Upper lobe of left lung (tissue), 6 donors: ENCODE measurements at places on chromosomes 7 and 10. TPM values are rescaled to one million over a fixed set of nuclear protein-coding genes. Genes with fewer than 3 reads are reported as not detected.

The CRYGN gene
- 0.61 TPM for total RNA-seq

GRCh38 chr10:131777921-131778320 is 122.9 kb upstream of the PPP2R2D start:
- H3K4me1 ChIP-seq: no peaks in the 10 kb centered on the region
- H3K27ac ChIP-seq: no peak overlapping the region
- H3K4me3 ChIP-seq: no peak overlapping the region
- DNase-seq: no peak
- H3K36me3 ChIP-seq: no peaks in the 10 kb centered on the region

DNA sequence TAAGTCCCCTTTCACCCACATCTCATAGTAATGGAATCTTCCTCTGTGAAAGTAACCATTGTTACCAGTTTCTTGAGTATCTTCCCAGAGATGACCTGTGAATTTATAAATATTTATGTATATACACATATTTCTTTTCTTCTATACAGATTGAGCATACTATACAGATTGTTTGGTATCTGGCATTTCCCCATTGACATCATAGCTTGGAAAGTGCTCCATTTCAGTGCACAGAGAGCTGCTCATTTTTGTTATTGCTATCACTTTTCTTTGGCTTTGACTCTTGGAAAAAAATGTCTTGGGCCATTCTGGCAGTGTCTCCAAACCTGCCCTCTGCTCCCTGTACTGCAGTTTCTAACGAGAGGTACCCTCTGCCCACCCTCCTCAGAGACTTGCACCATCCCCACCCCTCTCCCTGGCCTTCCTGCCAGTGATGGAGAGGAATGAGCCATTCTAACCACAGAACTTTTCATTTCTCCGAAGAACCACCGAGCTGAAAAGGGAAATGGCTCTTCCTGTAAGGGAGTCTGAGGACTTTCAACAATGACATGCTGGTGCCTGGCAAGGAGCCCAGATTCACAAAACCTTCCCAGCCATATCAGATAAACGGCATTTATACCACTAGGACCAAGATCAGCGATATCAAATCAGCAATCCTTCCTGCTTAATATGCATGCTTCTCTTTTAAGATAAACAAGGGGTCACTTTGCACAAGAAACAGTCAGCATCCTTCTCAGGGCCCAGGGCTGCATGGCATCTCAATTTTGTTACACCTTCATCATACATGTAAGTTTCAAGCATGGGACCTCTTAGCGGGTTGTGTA is 19.7 kb upstream of the CCSER2 start:
- H3K4me1 ChIP-seq: peaks cover 15% of the 10 kb centered on the region
- H3K36me3 ChIP-seq: no peaks in the 10 kb centered on the region
- no peaks in the 10 kb centered on the region for H3K27me3 ChIP-seq

GRCh38 chr7:52197221-52197620 is 838.2 kb upstream of the POM121L12 start:
- no peak for DNase-seq
- no peak overlapping the region for H3K4me3 ChIP-seq
- H3K36me3 ChIP-seq: no peaks in the 10 kb centered on the region
- no peaks in the 10 kb centered on the region for H3K4me1 ChIP-seq

The MCM10 gene
- total RNA-seq: 0.61 TPM

DNA sequence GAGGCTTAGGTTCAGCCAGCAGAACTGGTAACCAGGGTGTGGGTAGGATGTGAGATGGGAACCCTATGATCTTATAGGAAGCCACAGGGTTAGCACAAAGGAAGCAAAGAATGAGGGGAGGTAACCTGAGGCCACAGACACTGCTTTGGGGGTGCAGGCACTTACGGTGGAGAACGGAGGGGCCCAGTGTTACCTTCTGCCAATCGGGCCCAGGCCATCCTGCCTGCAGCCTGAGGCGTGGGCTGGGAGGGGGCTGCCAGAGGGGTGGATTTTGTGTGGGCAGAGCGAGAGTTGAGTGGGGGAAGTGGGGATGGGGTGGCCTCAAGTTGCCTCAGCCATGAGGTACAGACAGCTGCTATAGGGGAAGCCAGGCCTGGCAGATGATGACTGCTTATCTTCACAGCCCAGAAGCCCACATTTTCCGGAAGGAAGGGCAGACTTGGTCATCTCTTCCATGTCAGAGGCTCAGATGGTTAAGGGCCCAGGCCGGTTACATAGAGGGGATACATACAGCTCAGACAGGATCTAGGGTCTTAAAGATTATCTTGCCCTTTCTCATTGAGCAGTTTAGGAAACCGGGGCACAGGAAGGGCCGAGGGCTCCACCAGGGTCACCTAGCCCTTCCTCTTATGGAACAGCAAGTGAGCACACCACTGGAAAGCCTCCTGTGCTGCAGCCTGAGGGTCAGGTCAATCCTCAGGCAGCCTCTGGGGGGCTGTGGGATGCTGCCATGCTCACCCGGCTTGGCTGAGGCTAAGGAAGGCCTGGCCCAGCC is 24.4 kb upstream of the VSIR start:
- no peaks in the 10 kb centered on the region for H3K4me1 ChIP-seq
- no peaks in the 10 kb centered on the region for H3K36me3 ChIP-seq
- H3K27ac ChIP-seq: no peak overlapping the region

The VAX1 gene
- total RNA-seq: not detected

The PROSER2 gene
- total RNA-seq: 23.0 TPM
